AG09309 (cell line): ENCODE measurements at places on chromosomes 5 and 9.

GRCh38 chr9:83649515-83649914, 26.6 kb downstream of the IDNK start:
- DNase-seq = no peak

DNA sequence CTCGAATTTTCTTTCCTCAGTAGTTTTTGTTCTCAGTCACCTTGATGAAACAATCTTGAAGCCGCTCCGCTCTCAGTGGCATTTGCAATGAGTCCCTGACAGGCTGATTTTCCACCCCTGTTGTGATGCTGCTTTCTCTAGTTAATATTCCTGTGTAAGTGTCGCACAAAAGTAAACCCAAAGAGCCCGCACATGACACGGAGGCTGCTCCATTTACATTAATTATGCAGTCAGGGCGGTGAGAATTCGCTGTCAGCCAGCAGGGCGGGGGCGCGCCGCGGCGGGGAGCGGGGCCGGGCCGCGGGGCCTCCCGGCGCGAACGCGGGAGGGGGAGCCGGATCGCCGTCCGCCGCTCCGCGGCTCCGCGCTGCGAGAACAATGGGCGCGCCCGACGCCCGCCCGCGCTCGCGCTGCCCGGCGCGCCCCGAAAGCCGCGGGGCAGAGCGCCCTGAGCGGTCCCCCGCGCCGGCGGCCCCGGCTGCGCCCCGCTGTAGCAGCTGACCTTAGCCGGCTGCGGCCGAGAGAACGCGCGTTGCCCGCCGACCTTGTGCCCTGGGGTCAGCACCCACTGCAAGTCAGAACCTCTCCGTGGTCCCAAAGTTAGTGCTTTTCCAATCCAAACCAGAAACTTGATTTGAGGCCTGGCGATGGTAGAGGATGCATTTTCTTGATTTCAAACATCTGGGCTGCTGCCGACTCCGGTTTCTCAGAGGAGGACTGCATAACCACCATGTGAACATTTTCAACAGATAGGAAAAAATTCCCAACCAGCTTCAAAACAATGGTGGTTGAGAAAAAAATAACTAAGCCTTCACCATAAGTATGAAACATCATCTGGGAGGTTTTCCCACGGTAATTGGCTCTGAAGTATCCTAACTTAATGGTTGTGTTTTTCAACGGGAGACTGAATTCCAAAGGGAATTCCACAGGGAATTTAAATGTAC, 142.6 kb downstream of the PBX3 start:
- no peak for DNase-seq

GRCh38 chr5:13659391-13659790, 285.1 kb downstream of the DNAH5 start:
- DNase-seq = no peak

GRCh38 chr5:88879724-88880123, 3.3 kb downstream of the MEF2C start:
- DNase-seq = no peak

- no peak for DNase-seq
These were observed 692.4 kb upstream of the DMAC1 start for GRCh38 chr9:8492024-8492423.
